ENCODE measurements at places on chromosomes 13 and 19. TPM values are rescaled to one million over a fixed set of nuclear protein-coding genes. Genes with fewer than 3 reads are reported as not detected.

The TUBA3C gene
- total RNA-seq: not detected

The LRP3 gene
- total RNA-seq: 85.6 TPM

The OR7A5 gene
- not detected for total RNA-seq

The IGSF23 gene
- not detected for total RNA-seq

The SOX1 gene
- total RNA-seq: 41.2 TPM

The IRGC gene
- not detected for total RNA-seq

The ZNF790 gene
- 11.3 TPM for total RNA-seq
